ENCODE measurements at places on chromosomes 5 and 9. TPM values are rescaled to one million over a fixed set of nuclear protein-coding genes. Genes with fewer than 3 reads are reported as not detected.

The EQTN gene
- 0.44 TPM for total RNA-seq

The DBH gene
- not detected for total RNA-seq

The HAPLN1 gene
- 0.44 TPM for total RNA-seq

The SHROOM1 gene
- total RNA-seq, result 263 TPM

The CPEB4 gene
- total RNA-seq, result 56.4 TPM

The LHX3 gene
- not detected for total RNA-seq

The BHMT2 gene
- 18.3 TPM for total RNA-seq

DNA sequence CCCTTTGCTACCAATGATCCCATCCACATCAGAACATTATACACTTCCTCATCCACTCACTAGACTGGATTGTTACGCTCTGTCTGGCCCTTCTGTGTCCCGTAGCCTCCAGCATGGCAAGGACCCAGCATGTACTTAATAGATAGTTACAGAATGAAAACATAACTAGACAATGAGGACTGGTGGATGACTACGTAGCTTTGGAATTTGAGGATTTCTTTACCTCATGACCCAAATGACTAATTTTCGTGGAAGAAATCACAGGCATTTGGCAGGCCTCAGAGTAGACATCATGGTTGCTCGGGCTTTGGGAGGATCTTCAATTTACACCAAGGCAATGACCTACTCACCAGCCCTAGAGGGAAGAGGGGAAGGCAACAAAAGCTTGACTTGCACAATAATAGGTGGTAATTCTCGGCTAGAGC, 299.8 kb downstream of the TLE1 start:
- no peak for DNase-seq

- DNase-seq, result peak; percentile 50
Observed at GRCh38 chr5:145937432-145938250, 1.3 kb downstream of the SH3RF2 start.

DNA sequence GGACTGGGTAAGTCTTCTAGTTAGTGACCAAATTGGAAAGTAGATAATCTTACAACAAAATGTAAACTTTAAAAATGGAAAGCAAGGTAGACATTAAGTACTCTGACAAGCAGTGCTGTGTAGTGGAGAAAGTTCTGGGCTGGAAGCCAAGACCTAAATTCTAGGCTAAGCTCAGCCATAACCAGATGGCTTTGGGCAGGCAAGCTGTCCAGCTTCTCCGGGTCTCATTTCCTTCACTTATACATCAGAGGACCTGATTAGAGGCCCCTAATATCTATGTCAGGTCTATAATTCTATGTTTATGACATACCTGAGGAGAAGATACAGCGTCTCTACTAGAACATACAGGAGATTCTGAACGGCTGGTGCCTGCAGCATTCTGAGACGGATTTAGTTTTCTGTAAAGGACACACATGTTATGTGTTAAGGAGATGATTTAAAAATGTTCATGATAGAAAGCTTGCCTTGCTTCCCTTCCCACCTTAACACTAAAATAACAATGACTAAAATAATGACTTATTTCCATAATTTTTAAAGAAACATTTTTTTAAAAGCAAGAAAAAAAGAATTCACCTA, 61.2 kb downstream of the ELL2 start:
- no peak for DNase-seq

GRCh38 chr5:151786468-151786867, 14.7 kb downstream of the G3BP1 start:
- no peak for DNase-seq

DNA sequence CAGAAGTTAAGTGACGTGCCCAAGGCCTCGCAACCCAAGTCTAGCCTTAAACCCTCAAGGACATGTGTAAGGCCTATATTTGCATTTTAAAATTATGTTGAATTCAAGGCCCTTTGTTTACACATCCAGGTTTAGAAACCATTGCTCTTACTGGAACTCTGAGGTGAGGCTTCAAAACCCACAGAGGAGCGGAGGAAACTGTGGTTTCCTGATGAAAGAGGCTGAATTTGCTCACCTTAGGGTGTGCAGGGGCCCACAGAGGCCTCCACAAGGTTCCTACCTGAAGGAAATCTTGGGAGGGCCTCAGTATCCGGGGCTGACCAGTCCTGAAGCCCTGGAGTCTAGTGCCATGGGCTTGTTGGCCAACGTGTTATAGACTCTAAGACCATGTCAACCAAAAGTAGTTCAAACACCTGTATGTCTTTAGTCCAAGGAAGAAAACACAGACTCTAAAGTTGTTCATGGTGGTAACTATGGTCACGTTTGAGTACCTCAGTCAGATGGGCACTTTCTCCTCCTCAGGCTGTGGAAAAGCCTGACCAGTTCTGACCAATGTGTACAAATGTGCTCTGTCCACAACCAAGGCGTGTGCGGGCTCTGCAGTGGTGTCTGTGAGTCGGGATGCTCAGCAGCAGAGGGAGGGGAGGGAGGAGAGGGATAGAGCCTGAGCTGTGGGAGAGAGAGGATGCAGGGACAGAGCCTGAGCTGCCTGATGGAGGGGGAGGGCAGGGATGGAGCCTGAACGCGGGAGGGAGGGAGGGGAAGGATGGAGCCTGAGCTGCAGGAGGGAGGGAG, 124.6 kb upstream of the ERCC6L2 start:
- DNase-seq, result no peak

- DNase-seq, result no peak
Observed at GRCh38 chr5:3032513-3032912, 281.0 kb upstream of the IRX2 start.

- DNase-seq, result no peak
Observed at GRCh38 chr5:91469517-91470165, 86.5 kb upstream of the ARRDC3 start.

- DNase-seq, result no peak
Observed at GRCh38 chr5:178668579-178668978, 41.7 kb upstream of the CLK4 start.

- DNase-seq, result no peak
Observed at GRCh38 chr9:87973730-87974292, 522 bp downstream of the CDK20 start.

DNA sequence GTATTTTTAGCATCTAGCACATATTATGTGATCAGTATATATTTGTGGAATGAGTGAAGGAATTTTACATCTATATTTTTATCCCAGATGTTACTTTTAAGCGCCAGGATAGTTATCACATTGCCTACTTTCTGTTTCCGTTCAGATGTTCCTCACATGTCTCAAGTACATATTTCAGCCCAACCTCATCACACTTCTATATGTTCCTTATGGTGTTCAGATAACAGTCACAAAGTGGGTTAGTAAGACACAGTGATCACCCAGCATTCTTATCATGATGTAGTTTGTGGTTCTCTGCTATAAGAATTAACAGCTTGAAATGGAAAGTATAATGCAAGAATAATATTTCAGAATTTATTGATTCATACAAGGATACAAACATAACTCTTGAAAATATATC, 170.0 kb upstream of the RASA1 start:
- no peak for DNase-seq

DNA sequence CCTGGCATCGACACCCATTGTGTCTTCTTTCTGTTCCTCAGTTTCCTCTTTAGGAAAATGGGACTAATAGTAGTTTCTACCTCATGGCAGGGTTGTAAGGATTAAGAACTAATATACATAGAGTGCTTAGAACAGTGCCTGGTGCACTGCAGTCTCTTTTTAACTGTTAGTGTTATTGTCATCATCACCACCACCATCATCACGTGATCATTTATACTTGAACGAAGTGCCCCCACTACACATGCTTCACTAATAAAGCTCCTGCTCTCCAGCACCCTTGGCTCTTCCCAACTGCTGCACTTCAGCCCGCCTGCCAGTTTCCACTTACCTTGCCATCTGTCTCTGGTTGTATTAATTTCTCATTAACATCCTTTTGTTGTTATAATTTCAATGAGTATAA, 35.8 kb upstream of the MAST4 start:
- DNase-seq, result no peak

- no peak for DNase-seq
Observed at GRCh38 chr9:106922026-106922425, 59.1 kb downstream of the ZNF462 start.

- peak; percentile 10 for DNase-seq
Observed at GRCh38 chr9:93306579-93307091, 122.7 kb downstream of the WNK2 start.

DNA sequence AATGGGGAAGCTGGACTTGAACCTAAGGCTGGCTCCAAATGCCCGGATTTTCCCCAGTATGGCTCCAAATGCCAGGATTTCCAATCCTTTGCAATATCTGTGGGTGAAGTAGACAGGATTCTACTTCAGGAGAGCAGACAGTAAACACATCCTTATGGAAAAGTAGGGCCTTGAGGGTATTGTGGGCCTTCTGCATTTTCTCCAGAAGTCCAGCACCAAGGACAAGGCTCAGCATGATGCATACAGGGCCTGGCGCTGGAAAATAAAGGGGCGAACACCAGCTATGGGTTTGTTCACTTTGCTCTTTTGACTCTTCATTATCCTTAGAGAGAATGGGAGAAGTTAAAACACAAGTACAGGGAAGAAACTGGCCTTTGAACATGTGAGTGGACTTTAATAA, 347.5 kb downstream of the SEMA5A start:
- no peak for DNase-seq

DNA sequence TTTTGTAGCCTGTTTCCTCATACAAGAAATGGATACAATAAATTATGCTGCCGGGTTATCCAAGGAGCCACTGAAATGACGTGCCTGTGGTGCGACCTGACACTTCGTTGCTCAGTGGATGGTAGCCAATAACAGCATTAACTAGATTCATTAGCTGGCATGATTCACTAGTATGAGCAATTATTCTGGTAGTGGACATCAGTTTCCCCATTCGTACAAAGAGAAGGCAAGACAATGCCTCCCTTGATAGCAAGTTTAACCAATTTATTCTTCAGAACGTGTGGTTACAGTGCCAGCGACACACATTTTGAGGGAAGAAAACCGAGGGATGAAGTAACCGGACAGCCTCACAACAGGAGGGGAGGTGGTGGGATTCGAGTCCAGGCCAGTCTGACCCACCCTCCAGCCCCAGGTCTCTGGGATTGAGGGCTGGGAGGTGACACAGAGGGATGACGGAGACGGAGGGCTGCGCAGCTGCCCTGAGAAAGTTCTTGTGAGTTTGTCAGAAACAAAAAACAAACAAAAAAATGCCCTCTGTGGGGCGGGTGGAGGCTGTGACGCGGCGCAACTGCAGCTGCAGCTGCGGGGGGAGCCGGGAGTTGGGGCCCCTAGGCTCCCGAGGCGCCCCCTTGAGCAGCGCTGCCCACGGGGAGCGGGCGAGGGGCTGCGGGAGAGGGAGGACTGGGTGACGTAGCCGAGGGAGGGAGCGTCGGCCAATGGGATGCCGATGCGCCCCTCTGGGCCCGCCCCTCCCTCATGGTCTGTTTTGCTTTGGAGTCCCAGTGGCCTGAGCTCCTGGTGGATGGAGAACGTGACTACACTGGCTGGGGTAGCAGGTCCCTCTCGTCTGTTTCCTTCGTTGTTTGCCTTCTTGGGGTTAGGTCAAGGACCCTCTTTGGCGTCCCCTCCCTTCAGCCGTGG, 10.9 kb downstream of the LHX2 start:
- no peak for DNase-seq

DNA sequence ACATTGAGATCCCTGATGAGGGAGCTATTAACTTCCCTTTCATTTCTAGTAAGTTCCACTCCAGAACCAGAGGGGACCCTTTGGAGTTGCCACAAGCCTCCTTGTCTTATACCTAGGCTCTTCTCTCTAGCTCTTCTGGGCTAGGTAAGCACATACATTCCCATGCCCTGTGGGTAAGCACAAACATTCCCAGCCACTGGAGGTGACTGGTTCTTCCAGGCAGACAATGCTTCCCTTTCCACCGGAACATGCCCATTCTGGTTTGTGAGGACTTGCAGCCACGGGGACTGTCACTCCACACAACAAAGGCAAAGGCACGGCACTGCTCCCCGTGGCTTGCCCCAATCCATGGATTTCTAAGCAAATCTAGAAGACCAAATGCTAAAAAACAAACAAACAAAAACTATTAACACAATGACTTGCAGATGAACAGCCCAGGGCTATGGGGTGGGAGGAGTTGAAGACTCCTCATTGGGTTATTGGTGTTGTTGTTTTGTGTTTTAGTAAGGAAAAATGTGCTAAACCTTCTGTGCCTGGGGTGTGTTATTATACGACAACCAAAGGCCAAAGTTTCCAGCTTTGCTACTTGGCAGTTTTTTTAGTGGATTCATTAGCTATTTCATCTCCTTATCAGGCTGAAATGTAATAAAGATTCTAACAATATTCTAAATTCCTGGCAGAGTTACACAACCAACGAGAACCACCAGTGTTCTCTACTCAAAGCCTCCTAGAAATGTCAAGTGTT, 276.2 kb downstream of the SYK start:
- no peak for DNase-seq

GRCh38 chr5:69105996-69106906, 12.4 kb downstream of the SLC30A5 start:
- no peak for DNase-seq

DNA sequence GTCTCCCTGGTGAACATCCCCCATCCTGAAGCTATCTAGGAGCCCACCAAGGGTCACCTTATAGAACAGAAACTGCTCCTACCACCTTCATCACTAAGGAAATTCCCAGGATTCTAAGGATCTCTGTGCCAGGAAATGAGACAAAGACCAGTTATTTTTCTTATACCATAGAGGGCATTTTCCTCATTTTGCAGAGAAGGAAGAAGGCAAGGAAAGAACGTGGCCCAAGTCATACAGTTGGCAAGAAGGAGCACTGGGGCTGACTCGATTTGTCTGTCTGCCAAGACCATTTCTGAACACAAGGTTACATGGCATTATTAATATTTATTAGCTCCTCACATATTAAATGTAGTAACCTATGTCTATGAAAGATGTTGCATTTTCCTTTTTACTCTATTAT, 49.6 kb upstream of the TNFSF15 start:
- no peak for DNase-seq

DNA sequence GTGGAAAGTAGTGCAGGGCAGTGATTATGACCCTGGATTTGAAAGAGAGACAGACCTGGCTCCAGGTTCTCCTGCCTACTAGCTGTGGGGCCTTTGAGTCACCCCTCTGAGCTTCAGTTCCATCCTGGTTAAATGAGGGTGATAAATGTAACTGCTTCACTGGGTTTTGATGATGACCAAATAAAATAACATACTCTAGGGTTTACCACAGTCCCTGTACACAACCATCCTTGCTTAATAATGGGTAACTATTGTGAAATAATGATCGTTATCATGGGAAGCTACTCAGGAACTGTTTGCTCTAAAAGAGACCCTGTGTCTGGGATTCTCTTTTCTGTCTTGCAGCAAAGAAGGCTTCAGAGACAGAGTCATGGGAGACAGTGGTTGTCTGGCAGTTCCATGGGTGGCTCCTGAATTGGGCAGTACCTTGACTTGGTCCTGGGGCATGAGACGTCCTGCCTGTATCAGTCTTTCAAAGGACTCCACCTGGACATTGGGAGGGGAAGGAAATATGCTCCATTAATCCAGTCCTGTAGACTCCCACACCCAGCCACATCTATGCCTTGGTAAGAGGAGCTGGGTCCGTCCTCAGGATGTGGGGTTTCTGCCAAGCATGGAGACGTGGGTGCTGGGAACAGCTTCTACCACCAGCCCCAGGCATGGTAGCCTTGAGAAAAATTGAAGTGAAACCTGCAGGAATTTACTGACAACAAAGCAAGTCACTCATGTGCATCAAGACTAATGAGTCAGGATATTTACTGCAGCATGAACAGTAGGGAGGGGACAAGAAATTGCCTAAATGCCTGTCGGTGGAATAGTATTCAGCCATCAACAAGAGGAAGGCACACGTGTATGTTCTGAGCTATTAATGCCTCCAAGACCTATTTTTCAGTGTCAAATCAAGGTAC, 23.4 kb downstream of the AKNA start:
- DNase-seq, result no peak

Measured in ureter (tissue), 1 donor.